ENCODE measurements at places on chromosomes 2 and 18.

GRCh38 chr2:204946892-204947291, 401.6 kb downstream of the PARD3B start:
- no peak for DNase-seq

GRCh38 chr18:36454848-36455458, 157.4 kb downstream of the FHOD3 start:
- no peak for DNase-seq

GRCh38 chr2:2992634-2993033, 385.0 kb downstream of the EIPR1 start:
- no peak for DNase-seq

DNA sequence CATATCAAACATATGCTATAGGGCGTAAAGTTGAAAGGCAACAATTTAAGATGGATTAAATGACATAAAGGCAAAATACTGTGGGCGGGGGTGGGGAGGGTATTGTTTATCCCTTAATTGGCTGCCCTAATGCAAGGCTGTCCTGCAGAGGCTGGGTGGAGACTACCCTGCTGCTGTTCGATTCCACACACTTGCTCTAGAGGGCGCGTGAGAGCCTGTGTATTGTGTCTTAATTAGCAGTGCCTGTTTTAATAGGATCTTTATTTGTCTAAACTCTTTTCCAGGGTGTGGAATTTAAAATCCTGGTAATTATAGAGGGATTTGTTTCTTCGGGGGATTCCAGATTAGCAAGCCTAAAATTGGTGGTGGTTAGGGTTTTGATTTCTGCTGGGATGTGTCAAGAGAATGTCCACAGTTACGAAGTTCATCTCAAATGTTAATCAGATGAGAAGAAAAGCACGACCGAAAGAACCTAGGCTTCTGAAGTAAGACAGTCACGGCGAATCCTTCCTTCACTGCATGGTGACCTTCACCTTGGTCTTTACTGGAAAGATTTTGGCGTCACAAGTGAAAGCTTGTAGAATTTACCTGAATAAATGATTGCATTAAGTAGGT, 103.5 kb upstream of the MAP3K20 start:
- DNase-seq, result no peak

GRCh38 chr2:227871375-227871791, at the start of gene DAW1:
TSS of gene DAW1 (plus strand) at chr2:227871631. CDS start at chr2:227871690, 59 bp downstream.
- DNase-seq, result peak; percentile 46

DNA sequence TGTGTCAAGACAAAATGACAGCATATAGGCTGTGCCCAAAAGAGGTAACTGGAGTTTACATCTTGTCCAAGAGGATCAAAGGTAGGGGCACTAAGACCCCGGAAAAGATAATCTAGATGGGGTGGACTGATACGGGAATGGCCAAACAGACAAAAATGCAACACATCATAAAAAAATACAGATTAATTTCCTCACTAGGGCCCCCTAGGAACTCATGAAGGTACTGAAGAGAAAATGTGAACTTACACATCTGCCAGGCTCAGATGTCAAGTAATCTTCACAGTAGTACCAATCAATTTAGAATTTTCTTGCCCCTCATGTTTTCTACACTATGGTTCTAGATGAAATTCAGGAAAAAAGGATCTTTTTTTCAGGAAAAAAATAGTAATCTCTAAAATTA, 115.6 kb upstream of the REG3A start:
- no peak for DNase-seq

- DNase-seq, result no peak
Observed at GRCh38 chr2:170701011-170701410, 14.1 kb upstream of the SP5 start.

DNA sequence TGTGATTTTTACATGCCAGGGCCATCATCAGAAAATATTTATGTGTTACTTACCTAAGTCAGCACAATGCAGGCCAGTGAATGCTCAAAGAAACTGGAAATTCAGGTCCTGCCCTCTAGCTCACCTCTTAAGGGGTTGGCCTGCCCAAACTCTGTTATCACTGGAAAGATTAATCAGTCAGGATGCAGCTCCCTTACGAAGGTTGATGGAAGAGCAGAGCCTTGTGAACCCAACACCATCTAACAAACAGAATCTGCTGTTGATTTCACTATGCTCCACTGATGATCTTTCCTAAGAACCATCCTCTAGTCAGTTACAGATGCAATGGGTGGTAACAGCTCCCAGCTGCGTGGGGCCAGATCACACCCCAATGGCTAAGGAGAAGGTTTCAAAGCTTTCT, 38.2 kb downstream of the SOX11 start:
- no peak for DNase-seq

DNA sequence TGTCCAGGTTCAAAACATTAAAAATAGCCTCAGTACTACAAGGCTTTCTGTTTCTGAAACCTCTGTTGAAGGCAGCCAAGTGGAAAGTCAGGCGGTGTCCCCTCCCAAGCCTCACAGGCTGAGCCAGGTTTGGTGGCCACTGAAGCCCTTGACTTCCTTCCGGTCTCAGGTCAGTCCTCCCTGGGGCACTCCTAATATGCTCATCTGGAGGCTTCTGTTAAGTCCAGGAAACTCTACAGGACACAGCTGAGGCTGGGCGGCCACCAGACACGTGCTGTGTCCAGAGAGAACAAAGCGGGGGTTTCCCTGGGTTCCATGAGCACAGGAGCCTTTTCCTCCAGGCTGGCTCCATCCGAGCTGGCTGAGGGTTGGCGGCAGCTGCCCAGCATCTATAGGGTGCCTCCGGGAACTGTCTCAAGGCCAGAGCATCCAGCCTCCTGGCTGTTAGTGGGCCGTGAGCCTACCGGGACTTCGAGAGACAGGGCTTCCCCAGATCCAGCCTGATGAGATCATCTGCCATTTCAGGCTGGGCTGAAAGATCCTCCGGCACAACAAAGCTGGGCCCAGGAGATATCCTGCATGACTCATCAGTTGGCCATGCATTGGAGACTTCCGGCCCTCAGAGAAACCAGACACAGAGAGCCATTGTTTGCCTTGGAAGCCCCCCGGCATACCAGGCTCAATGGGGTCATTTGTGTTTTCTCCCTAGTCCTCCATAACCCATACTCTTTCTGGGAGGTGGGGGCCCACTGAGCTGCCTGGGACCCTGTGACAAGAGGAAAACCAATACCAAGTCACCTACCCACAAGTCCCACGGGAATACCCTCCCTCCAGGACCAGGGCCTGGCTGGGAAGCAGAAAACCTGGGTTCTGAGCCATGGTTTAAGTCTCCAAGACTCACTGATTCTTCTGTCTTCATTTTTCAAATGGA, 71.7 kb downstream of the HS1BP3 start:
- DNase-seq, result peak; percentile 89

GRCh38 chr2:150154308-150154797, 333.1 kb downstream of the RND3 start:
- DNase-seq, result no peak

GRCh38 chr2:216942465-216942864, 82.6 kb upstream of the TNP1 start:
- DNase-seq, result no peak

GRCh38 chr18:46046126-46046525, 25.9 kb downstream of the PSTPIP2 start:
- DNase-seq, result no peak

DNA sequence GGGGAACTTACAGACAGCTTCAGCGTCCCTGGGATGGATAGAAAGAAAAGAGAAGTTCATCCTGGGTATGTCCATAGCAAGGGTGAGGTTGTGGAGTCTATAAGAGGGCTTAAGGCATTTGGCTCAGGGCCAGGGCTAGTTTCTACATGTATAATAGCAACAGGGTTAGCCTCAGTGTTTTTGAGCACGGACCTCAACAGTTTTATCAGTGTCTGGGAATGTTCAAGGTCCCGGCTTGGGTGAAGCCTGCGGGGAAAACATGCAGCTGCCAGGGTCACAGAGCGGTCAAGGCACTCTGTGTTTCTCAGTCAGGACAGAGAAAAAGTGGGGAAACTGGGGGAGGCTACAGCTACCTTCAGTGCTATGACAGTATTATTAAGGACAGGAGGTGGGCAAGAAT, 427.7 kb upstream of the HS6ST1 start:
- DNase-seq, result peak; percentile 46

- no peak for DNase-seq
Observed at GRCh38 chr2:226660124-226660523, 139.5 kb downstream of the IRS1 start.

GRCh38 chr2:138722316-138722715, 57.9 kb downstream of the NXPH2 start:
- no peak for DNase-seq

DNA sequence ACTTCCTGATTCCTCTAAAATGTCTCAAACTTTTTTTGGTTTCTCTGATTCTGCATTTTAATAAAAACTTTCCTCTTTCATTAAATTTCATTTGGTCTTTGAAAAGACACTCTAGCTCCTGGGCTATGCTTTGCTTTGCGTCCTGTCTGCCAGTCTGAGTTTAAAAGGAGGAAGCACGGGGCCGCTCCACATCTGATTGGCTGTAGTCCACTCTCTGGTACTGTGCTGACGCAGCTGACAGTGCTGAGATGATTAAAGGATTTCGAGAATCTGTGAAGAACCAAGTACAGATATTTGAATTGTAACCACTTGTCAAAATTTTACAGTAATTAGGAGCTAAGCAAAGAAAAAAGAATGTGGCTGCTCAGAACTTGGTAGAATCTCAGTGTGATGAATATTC, 199.6 kb upstream of the HNMT start:
- no peak for DNase-seq

DNA sequence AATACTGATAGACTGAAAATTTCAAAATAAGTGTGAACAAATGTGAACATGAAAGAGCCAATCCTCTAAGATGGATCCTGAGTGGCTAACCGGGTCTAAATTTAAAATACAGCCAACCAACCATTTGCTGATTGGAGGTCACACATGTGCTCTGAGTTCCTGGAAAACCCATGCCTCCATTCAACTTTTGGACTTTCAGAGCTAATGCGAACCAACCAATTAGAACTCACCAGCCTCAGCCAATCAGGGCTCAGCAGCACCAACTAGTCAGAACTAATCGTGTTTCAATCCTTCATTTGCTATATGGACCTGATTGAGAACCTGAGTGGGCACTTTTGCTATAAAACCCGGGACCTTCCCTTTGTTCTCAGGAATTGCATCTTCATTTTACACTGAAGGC, 111.5 kb downstream of the MEP1B start:
- no peak for DNase-seq

- peak; percentile 45 for DNase-seq
Observed at GRCh38 chr2:217074576-217075255, 214.9 kb upstream of the TNP1 start.

DNA sequence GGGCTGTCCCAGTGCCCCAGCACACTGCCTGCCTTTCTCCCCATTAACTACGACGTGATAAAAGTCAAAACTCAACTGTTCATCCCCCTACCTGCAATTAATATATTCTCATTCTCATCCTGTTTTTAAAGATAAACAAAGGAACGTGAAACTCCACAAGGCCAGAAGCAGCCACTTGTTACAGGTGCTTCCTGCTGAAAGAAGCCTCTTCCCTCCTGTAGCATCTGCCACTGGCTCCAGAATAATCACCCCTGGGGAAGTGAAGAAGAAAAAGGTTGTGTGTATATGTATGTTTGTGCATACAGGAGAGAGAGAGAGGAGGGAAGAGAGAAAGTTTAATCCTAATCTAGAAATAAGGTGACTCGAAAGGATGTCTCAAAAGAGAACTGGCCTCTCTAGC, 27.1 kb downstream of the KIAA2012 start:
- no peak for DNase-seq

- DNase-seq, result no peak
Observed at GRCh38 chr2:70690846-70691245, 77.2 kb downstream of the ADD2 start.

DNA sequence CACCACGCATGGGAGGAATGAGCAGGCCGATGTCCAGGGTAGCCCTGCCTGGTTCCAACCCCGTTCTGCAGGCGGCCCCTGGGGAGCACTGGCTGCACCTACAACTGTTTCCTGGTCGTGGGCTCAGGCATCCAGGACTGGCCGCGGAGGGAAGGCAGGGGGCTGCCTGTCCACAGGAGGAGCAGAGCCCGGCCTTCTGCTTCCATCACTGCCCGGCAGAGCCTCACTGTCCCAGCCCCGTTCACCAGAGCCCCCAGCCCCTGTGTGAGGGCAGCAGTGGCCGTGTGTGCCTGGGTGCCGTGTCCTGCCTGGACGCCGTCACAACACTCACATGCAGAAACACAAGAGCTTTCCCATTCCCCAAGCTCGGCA, 56.2 kb downstream of the KCNG2 start:
- DNase-seq, result no peak

- DNase-seq, result peak; percentile 86
Observed at GRCh38 chr2:112869258-112869842, 32.8 kb upstream of the IL1B start.

GRCh38 chr2:205739620-205740019, 57.3 kb downstream of the NRP2 start:
- DNase-seq, result no peak

DNA sequence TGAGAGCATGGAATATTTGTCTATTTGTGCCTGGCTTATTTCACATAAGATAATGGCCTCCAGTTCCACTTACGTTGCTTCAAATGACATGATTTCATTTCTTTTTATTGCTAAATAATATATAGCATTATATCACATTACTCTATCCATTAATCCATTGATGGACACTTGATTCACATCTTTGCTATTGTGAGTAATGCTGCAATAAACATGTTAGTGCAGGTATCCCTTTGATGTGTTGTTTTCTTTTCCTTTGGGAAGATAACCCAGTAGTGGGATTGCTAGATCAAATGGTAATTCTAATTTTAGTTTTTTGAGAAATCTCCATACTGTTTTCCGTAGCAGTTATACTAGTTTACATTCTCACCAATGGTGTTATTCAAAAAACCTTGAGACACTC, 1343.3 kb upstream of the TMEFF2 start:
- DNase-seq, result no peak

GRCh38 chr18:23881778-23882177, 132.8 kb upstream of the TTC39C start:
- no peak for DNase-seq

DNA sequence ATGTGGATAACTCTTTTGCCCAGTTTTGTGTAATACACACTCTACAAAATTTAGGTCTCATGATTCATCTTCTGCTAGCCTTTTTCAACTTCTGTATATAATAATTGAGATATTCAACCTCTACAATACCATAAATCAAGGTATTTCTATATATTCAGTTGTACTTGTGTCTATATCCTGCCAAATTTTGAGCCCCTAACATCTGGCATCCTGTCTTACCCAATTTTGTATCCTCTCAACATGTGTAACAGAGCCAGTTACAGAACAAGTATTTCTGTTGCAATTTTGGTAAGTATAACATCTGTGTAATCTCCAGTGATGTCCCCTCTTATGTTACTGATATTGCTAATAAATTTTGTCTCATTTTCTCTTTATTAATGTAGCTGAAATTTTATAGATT, 145.8 kb downstream of the TRIB2 start:
- DNase-seq, result no peak

GRCh38 chr18:57497372-57498294, 62.5 kb downstream of the ONECUT2 start:
- DNase-seq, result no peak

All from heart left ventricle (tissue), 16 donors.